ENCODE measurements at places on chromosomes 6 and 20. TPM values are rescaled to one million over a fixed set of nuclear protein-coding genes. Genes with fewer than 3 reads are reported as not detected.

RPS18 gene
- total RNA-seq: 1,733 TPM

OR2H1 gene
- total RNA-seq: not detected

IPCEF1 gene
- total RNA-seq: 5.0 TPM

SLC4A11 gene
- 0.89 TPM for total RNA-seq

C6orf15 gene
- total RNA-seq: not detected

RIPOR3 gene
- 26.3 TPM for total RNA-seq

HLA-DRB5 gene
- 56.6 TPM for total RNA-seq

ACSS2 gene
- total RNA-seq: 103 TPM

SULF2 gene
- 79.2 TPM for total RNA-seq

LAMP5 gene
- total RNA-seq: 1.6 TPM

MOCS3 gene
- total RNA-seq: 3.1 TPM

XKR7 gene
- not detected for total RNA-seq

FAM83C gene
- total RNA-seq: not detected

OPRL1 gene
- 1.0 TPM for total RNA-seq

COX7A2 gene
- total RNA-seq: 223 TPM

PRPH2 gene
- 2.4 TPM for total RNA-seq

LRRN4 gene
- total RNA-seq: 0.36 TPM

ZSCAN12 gene
- 7.3 TPM for total RNA-seq

TRAM2 gene
- 18.6 TPM for total RNA-seq

BNIP5 gene
- not detected for total RNA-seq

EPPIN gene
- total RNA-seq: not detected

KIFC1 gene
- 1.5 TPM for total RNA-seq

SNRNP48 gene
- 14.6 TPM for total RNA-seq

PBOV1 gene
- not detected for total RNA-seq

INSM1 gene
- not detected for total RNA-seq

POPDC3 gene
- total RNA-seq: 9.9 TPM

ADGRF4 gene
- not detected for total RNA-seq

SRSF12 gene
- 2.0 TPM for total RNA-seq

FRMD1 gene
- 25.5 TPM for total RNA-seq

TNFRSF6B gene
- total RNA-seq: 6.1 TPM

PRL gene
- 0.36 TPM for total RNA-seq

FAM209B gene
- total RNA-seq: not detected

OXT gene
- not detected for total RNA-seq

SMIM28 gene
- total RNA-seq: not detected

GJA1 gene
- total RNA-seq: 80.5 TPM

SIRPB2 gene
- total RNA-seq: 8.2 TPM

OR12D3 gene
- not detected for total RNA-seq

GTPBP2 gene
- 60.6 TPM for total RNA-seq

HTR1B gene
- 0.62 TPM for total RNA-seq

MUCL3 gene
- 0.18 TPM for total RNA-seq

TMEM244 gene
- not detected for total RNA-seq

CDSN gene
- not detected for total RNA-seq

C6orf52 gene
- total RNA-seq: 1.1 TPM

BTNL2 gene
- not detected for total RNA-seq

RBM12 gene
- 77.7 TPM for total RNA-seq

WFDC12 gene
- not detected for total RNA-seq

BPIFB1 gene
- 2.1 TPM for total RNA-seq

GNMT gene
- total RNA-seq: 1.8 TPM

DEFB132 gene
- not detected for total RNA-seq

BHLHE23 gene
- not detected for total RNA-seq
